NCI-H510A treated with DMSO at 0.1 percent for 48 hours (cell line): ENCODE measurements at places on chromosomes 2 and 18.

- no peak for DNase-seq
These were observed 491.3 kb downstream of the IRS1 start for GRCh38 chr2:226308323-226308680.

GRCh38 chr2:45922577-45922988, 271.1 kb downstream of the PRKCE start:
- peak; percentile 68 for DNase-seq

DNA sequence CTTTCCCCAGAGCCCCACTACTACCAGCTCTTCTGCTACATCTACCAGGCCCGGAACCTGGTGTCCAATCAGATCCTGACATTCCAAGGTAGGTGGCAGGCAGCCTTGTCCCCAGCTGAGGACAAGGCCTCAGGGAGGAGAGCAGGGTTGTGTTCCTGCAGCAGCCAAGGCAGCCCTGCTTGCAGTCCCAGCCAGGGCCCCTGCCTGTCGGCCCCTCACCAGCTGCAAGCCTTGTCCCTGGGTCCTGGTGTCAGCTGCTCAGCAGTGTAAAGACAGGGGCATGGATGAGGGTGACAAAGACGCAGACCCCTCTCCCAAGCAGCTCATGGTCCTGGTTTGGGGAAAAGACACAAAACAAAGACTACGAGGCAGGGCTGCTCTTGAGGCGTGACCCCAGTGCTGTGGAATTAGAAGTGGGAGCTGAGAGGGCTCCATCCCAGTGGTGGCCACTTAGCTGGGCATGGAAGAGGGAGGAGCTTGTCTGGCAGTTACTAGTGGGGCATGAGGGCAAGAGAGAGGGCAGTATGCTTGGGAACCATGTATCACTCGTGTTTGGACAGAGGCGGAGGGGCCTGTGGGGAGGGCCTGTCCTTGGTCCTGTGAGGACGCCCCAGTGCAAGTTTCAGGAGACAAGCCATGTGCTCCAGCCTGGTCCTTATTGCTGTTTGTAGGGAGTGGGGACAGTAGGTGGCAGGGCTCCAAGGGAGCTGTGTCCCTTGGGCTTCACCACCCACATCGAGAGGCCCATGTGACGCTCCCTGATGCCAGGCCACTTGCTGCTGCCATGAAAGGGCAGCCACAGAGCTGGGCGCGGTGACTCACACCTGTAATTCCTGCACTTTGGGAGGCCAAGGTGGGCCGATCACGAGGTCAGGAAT, 47.5 kb downstream of the LMAN2L start:
- no peak for DNase-seq

DNA sequence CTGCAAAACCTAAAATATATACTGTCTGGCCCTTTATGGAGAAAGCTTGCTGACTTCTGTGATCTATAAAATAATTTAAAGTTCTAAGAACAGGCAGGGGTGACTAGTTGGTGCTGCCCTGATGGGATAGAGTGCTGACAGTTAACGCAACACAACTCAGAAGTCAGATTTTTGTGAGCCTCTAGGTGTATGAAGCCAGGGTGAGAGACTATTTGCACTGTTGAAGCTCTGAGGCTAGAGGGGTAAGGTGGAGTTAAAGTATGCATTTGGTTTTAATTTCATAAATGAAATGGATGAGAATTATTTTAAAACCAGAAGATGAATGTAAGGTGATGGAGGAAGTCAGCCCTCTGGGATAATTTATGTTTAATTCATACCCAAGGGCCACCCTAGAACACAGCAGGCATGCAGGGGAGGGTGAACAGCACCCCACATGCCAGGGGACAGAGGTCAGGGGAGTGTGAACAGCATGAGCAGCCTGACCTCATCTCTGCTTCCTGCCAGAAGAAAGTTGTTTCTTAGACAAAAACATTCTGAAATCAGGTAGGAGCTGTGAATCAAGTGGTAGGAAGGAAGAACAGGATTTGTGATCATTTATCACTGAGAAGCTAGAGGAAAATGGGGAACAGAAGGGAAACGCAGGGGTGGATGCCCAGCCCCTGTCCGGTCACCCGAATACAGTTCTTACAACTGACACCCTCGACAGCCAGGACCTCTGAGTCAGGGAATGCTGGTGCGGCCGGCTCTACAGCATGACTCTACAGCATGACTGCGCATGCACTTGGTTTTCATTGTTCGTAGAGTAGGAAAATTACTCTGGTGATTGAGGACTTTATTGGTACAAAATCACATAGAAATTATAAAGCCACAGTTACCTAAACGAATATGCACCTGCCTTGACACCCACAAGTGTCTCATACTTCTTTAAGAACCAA, 93.1 kb downstream of the MBP start:
- DNase-seq = no peak

- no peak for DNase-seq
These were observed 236.7 kb downstream of the FHOD3 start for GRCh38 chr18:36534154-36534688.

DNA sequence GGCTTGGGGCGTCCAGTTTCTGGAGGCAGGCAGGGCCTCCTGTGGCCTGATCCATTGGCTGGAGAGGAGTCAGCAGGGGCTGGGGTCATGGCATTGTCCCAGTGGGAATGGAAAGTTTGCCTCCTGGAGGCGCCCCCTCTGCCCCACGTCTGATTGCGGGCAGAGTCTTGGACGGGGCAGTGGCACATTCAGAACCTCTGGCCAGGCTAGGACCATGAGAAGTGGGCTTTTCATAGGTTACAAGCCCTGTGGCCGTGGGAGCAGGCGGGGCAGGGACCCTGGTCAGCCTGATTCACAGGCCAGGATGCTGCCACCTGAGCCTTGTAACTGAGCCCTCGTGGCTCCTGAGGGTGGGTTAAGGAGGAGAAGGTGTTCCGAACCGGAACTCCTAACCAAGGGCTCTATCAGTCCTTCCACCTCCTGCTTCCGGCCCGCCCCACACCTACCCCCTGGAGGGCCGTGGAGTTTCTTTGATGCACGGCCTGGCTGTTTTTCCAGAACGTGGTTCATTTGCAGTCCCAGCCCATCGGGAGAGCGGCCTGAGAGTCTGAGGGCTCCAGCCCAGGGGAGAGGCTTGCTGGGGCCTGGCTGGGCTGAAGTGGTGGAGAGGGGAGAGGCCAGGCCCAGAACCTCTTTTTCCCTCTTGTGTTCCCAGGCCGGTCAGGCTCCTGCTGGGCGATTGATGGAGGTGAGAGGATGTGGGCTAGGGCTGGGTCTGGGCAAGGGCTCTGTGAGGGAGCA, 43.9 kb upstream of the PLB1 start:
- no peak for DNase-seq

DNA sequence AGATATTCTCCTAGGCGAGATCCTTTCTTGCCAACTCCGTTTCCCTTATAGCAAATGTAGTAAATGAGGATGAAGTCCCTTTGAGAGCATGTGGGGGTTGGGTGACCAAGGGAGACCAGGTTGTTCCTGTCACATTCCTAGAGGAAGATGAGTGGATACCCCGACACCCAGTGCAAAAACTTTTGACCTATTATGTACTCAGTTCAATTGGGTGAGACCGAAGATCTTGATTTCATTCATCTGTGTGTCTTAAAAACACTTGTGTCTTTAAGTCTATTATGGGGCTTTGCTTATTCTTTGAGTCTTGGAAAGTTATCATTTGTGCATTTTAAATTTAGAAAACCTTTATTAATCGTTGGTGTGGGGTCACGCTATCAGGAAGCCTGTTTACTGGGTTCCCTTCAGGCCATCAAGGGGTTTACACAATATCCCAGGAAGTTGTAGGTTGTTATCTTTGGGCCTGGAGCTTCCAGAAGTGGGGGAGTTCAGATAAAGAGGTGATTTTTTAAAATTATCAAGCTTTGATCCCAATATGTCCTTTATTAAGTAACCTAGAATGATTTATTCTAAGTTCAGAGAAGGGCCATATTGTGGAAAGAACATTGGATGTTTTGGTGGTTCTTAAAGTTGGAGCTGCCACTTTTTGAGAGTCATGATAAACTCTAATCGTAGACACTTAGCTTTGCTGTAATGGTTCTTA, 2.8 kb downstream of the RHOB start:
- DNase-seq = no peak

DNA sequence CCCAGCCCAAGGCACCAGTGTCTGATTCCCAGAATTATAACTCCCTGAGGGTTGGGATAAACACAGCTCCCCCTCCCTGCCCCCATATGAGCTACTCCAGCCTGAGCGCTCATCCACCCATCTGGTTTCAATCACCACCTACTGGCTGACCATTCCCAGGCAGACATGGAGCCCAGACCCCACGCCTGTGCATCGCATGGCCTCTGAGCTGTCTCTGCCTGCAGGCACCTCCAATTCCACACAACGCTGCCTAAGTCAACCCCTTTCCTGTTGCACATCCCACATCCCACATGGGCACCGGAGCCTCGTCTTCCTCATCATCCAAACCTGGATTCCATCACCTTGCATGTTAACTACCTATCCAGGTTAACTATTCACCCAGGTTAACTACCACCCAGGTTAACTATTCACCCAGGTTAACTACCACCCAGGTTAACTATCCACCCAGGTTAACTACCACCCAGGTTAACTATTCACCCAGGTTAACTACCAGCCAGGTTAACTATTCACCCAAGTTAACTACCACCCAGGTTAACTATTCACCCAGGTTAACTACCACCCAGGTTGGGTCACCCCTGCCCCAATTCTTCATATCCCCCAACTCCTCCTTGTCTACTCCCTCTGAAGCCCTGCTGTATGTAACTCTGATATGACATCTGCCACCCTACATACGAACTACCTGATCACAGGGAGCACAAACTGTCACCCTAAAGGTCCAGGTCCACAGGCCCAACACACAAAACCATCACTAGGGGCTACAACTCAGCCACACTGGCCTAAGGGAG, 47.8 kb downstream of the TEX51 start:
- DNase-seq = no peak

DNA sequence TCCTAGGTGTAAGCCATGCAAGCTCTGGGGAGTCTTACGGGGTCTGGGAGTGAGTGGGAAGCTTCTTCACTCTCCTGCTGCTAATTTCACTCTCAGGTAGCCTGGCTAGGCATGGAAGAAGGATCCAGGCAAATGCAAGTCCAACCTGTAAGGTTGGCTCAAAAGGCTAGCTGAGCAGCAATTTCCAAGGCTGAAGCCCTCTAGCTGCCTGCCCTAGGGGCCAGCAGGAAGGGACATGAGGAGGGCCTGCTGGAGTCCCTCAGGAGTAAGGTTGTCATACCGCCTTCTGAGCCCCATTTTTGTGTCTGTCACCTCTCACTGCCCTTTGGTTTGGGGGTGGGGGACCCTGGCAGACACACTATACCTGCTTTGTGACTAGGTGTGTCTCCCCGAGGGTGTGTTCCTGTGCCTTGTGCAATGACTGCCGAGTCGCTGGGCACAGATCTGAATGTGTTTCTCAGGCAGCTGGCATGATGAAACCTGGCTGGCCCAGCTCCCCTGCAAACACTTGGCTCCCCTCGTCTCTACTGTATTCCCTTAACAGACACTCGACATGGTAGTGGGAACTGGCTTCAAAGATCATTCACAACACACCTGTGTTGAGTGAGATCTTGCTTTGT, 123.9 kb upstream of the FAM136A start:
- peak; percentile 41 for DNase-seq

DNA sequence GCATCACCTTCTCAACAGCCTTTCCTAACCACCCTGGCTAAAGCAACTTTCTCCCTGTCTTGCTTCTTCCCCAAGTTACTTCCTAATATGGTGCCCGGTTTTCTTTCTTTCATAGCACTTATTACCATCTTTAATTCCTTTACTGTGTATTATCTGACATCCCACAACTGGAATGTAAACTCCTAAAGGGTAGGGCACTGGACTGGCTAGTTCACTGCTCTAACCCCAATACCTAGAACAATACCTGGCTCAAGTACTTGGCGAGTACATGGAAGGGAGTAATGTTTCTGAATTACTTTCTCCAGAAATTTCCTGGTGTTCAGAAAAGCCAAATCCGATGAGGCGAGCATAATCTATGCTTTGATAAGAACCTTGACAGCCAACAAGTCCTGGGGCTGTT, 22.7 kb upstream of the RNF103 start:
- DNase-seq = no peak

- no peak for DNase-seq
These were observed 156.3 kb downstream of the EML6 start for GRCh38 chr2:54879598-54880332.

DNA sequence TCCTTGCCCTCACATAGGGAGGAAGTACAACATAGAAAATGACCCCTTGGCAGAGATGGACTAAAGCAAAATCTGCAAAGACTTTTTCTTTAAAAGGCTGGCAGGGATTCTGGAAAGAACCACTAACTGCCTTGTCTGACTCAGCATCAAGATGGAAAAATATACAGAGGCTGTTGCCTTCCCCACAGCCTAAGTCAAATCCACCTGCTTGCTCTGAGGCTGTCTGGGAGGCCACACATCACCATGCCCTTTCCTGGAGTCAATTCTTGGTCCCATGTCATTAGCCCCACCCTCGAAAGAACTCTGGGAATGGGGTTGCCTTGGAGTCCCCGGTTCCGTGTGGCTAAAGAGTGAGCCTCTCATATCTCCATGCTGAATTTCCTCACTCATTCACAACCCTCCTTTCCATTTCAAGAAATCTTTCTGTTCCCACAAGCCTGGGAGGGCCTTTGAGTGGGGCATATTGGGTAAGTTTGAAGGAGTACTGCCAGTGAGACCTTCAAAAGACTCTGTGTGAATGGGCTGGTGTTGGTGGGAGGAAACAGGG, 39.4 kb downstream of the BMP10 start:
- DNase-seq = no peak

DNA sequence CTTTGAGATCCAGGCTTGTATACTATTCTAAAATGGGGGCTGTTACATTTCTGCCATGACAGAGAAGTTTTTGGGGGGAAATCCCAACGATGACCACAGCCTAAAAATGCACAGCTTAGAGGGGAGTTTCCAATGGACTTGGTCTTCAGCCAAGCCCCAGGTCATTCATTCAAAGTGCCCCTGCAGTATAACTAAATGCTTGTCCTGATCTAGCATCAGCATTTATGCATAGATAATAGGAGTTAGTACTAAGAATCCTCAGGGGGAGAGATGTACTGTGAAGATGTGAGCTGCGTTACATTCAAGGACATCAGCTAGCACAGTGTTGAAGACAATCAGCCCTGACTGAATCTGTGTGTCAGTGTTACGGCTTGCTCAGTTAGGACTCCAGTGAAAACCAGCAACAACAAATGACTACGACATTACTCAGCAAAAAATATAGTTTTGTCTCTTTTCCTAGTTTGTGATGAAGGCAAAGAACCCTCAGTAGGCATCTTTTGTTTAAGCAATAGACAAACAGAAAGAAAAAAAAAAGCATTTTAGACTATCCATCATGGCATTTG, 160.9 kb downstream of the ZEB2 start:
- DNase-seq = no peak

- no peak for DNase-seq
These were observed 194.4 kb downstream of the RPIA start for GRCh38 chr2:88885679-88886416.
